ENCODE measurements at places on chromosomes 7 and 10. TPM values are rescaled to one million over a fixed set of nuclear protein-coding genes. Genes with fewer than 3 reads are reported as not detected.

DNA sequence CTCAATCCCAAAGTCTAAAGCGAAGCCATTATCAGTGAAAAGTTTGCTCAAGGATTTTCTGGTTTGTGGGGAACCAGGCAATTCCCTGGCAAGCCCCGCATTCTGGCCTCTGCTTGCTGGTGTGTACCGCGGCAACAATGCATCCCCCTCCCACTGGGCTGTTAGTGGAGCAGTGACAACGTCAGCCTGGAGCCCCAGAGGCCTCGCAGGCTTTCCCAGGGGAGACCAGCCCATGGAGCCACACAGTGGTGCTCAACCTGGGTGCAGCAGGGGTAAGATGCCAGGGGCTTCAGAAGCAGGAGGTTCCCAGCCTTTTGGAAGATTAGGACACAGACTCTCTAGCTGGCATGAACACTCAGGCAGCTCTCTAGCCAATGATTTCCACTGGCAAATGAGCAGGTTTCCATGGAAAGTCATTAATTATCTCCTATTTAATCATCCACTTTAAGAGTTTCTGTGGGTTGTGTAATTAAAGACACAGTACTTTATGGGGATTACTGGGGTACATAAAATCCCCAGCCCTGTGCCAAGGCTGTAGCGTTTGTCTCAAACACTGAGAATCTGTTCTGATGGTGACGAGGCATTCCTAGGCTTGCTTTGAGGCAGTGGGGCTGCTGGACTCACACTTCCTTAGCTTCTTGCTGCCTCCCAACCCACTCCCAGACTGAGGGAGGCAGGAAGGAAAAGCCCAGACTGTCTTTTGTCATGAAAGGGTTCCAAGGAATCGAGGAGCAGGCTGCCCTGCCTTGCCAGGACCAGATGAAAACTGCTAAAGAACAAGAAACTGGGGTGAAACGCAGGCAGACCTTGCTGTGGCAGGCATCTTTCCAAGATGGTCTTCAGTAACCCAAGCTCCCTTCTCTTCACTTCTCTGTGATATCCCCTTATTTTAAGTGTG lies 411.9 kb upstream of the SHH start:
- 0 out of 2 replicates have a peak, but pooled peaks cover 5% of the 10 kb centered on the region for H3K27me3 ChIP-seq
- no peak overlapping the region for H3K4me3 ChIP-seq
- no peaks in the 10 kb centered on the region for H3K36me3 ChIP-seq
- H3K27ac ChIP-seq = no peak overlapping the region
- no peaks in the 10 kb centered on the region for H3K4me1 ChIP-seq

GRCh38 chr10:113037218-113037617 lies 87.2 kb downstream of the TCF7L2 start:
- H3K36me3 ChIP-seq = peaks cover 48% of the 10 kb centered on the region
- H3K27me3 ChIP-seq = no peaks in the 10 kb centered on the region
- DNase-seq = no peak
- H3K27ac ChIP-seq = no peak overlapping the region
- no peaks in the 10 kb centered on the region for H3K4me1 ChIP-seq
- H3K4me3 ChIP-seq = no peak overlapping the region

The GNAI1 gene
- total RNA-seq = 148 TPM

The FFAR4 gene
- total RNA-seq = not detected

The CALHM3 gene
- total RNA-seq = 0.49 TPM

The PLAC9 gene
- total RNA-seq = not detected

The PON3 gene
- 2.6 TPM for total RNA-seq

The NPSR1 gene
- not detected for total RNA-seq

The TMEM254 gene
- total RNA-seq = 12.1 TPM

The NEUROD6 gene
- not detected for total RNA-seq
